Activated CD4-positive, CD25-positive, alpha-beta regulatory T cell treated with anti-CD3 and anti-CD28 coated beads, Interleukin-2, amount 50 U/mL, for 24 hours (primary cell): ENCODE measurements at places on chromosomes 11 and 22.

DNA sequence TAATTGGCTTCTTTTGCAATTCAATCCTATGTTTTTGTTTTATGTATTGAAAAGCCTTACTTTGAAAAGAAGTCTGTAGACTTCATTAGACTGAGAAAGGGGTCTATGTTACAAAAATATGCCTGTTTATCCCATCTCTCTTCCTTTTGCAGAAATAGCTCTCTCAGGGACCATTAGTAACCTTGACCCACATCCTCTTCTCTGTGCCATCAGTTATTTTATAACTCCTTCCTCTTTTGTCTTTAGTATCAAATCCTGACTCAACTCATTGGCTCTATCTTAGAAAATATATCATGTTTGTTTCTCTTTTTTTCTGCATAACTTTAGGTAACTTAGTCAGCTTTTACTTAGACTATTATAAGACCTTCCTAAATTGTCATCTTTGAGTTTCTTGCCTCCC, 20.3 kb downstream of the ZC3H12C start:
- no peak for ATAC-seq

DNA sequence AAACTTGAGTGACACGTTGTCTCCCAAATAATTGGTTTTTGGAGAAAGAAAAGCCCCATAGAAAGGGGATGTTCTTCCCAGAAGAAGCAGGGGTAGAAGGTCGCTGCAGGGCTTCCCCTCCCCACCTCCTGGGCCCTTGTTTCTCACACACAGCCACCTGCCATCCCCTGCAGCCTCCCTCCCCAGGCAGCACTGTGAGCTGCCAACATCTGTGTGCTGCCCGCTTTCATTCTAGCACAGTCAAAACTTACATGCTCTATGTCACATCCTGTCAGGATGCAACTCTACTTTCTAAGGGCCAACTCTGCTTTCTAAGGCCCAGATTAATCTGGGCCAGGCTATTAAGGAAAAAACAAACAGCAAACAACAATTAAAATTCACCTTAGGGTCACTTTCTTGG, 309.4 kb upstream of the ZC3H12C start:
- ATAC-seq, result no peak

DNA sequence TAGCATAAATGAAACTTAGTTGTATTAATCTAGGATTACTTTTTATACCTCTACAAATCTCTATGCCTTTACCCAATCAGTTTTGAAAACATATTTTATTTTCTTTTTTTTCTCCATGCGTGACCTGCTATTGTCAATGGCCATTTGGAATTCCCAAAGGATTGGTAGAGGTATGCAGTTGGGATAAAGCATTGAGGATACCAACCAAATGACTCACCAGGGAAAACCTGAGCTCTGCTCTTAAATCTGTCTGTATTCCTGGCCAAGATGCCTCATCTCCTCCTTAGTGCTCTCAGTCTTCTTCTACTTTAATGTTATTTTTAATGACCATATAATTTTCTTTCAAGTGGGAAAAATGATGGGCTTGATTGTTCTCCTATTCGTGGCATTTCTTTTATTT, 61.9 kb downstream of the EHF start:
- no peak for ATAC-seq

GRCh38 chr11:108788565-108789199, 123.8 kb downstream of the DDX10 start:
- no peak for ATAC-seq

DNA sequence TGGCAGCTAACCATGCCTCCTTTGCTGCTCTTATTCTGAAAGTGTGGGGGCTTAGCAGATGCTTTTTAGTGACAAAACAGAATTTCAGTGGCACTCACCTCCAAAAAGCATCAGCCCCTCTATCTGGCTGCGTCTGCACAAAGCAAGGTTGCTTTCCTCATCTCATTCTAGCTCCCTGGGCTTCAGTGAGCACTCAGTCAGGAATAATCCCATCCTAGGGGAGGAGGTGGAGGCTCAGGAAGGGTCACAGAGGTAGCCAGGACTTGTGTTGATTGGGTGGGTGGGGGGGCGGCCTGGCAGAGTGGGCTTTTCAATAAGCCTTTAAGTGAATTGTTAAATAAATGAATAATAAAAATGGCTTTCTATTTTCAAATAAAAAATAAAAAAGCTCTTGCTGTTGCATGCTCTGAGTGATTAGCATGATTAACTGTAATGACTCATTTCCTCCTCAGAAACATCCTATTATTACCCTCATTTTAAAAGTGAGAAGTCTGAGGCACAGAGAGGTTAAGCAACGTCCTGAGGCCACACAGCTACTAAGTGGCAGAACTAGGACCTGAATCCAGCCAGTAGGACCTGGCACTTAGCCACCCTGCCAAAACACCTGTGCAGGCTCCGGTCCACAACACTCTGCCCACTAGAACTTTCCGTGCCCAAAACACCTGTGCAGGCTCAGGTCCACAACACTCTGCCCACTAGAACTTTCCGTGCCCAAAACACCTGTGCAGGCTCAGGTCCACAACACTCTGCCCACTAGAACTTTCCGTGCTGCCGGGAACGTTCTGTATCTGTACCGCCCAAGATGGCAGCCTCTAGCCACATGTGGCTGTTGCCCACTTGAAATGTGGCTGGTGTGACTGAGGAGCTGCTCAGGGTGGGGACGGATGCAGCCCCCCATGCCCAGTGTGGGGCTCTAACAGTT, 5.5 kb downstream of the B3GAT1 start:
- ATAC-seq, result peak; percentile 76

GRCh38 chr11:45906965-45907611, at the start of gene FREY1:
TSS of gene FREY1 (minus strand) at chr11:45907271. CDS start at chr11:45907245, 26 bp downstream.
- ATAC-seq, result no peak

GRCh38 chr11:27710536-27710935, 10.3 kb upstream of the BDNF start:
- ATAC-seq, result no peak

DNA sequence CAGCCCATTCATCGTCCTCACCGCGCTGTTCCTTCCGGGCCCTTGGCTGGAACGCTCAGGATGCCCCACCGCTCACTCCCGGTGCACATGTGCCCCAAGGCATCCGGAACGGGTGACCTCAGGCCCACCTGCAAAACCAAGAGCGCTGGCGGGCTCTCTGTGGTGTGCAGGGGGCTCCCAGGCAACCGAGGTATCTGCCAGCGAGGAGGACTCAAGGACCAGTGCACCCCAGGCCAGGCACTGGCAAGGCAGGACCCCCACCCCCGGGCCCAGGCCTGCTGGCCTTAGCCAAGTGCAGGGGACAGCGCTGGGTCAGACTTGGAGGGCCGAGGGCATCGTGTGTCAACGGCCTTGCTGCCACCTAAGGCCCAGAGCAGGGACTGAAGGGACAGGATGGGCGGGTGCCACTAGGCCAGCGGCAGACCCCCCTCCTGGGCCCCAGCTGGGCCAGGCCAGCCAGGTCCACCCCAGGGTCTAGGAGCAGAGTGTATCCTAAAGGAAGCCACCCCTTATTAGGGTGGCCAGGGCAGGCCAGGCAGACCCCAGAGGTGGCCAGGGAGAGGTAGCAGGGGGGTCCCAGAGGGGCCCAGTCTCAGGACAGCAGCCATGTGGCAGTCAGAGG, 8.5 kb downstream of the TNNT3 start:
- no peak for ATAC-seq

DNA sequence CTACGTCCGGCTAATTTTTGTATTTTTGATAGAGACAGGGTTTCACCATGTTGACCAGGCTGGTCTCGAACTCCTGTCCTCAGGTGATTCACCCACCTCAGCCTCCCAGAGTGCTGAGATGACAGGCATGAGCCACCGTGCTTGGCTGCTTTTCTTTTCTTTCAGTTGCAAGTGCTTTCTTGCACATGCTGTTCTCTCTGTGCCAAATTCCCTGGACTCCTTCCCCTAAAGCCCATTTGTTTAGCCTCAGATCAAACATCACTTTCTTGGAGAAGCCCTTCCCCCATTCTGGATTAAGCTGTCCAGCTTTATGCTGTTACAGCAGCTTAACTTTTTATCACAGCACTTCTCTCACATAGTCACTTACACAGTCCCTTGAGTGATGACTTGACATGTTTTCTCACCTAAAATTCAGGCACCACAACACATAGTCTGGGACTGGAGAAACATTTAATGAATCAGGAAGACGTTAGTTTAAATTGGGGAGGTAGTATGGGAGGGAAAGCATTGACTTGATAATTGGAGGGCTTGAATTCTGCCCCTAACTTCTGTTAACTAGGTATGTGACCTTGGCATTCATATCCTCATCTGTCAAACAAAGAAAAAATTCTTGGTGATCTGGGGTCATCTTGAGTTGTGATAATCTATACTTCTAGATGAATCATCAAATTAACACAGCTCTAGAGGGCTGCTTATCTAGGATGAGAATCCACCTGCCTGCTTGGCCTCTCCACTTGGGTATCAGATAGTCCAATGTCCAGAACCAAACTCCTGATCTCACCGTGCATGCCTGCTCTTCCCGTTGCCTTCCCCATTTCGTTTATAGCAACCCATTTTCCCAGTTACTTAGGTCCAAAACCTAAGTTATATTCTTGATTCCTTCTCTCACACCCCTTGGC, 18.4 kb downstream of the ACO2 start:
- ATAC-seq, result no peak

DNA sequence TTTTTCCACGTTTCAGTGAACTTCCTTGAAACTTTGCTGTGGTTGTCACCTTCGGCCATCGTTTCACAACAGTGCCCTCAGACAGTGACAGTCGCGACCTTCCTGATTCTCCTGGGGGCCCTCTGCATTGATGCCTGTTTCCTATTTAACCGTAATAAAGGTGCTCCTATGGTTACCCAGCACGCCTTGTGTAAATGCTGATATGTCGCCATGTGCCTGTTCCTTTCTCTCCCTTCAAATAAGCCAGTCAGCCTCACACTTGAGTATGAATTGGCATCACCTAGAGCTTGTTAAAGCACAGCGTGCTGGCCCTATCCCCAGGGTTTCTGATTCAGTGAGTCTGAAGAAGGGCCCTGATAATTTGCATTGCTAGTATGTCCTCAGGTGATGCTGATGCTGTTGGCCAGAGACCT, 104.8 kb downstream of the MICAL2 start:
- no peak for ATAC-seq

DNA sequence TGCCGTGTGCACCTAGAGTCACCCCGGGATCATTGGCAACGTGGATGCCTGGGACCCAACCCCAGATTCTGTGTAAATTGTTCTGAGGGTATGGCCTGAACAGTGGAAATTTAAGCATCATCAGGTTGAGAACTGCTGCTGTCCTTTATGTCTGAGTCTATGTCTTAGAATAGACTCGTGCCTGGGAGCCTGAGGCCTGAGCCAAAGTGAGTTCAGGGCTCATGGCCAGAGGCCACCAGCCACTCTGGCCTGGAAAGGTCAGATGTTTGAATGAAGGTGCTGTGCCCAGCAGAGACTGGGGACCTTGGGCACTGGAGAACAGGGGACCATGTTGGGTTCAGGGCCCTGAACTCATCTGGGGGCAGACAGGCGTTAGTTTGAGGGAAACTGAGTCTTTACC, 91.1 kb downstream of the MYO18B start:
- ATAC-seq, result no peak

DNA sequence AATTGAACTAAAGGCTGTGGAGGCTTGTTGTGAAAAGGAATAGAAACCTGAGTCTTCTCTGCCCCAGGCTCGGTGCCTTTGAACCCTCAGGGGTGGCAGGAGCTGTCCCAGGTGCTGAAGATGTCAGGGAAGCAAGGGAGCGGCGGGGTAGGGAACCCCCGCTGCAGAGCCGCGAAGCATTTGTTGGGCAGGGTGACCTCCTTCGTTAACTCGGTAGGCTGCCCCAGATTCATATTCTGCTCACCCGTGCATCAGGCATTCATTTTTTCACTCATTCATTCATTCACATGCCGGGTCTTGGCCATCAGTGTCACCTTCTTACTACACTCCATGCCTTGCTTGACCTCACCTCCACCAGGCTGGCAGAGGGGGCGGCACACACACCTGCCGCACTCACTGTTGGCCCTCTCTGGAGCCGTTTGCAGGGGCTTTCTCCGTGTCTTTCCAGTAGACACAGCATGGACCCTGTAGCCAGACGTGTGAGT, 618.9 kb downstream of the BRD1 start:
- no peak for ATAC-seq

DNA sequence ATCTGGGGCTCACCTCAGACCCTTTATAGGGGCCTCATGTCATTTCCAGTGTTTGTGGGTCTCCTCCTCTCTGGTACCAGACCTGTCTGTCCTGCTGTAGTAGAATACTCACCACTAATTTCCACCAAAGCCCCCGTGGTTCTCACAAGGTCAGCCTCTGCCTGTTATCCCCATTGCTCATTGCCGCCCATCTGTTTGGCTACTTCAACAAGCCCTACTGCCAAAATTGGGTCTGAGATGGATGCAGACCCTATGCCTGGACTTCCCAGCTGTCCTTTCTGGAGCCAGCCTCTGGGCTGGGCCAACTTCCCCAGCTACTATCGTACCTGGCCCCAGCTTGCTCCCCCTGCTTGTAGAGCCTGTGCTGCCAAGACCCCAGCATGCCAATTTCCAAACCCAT, 152.1 kb upstream of the ISX start:
- no peak for ATAC-seq

DNA sequence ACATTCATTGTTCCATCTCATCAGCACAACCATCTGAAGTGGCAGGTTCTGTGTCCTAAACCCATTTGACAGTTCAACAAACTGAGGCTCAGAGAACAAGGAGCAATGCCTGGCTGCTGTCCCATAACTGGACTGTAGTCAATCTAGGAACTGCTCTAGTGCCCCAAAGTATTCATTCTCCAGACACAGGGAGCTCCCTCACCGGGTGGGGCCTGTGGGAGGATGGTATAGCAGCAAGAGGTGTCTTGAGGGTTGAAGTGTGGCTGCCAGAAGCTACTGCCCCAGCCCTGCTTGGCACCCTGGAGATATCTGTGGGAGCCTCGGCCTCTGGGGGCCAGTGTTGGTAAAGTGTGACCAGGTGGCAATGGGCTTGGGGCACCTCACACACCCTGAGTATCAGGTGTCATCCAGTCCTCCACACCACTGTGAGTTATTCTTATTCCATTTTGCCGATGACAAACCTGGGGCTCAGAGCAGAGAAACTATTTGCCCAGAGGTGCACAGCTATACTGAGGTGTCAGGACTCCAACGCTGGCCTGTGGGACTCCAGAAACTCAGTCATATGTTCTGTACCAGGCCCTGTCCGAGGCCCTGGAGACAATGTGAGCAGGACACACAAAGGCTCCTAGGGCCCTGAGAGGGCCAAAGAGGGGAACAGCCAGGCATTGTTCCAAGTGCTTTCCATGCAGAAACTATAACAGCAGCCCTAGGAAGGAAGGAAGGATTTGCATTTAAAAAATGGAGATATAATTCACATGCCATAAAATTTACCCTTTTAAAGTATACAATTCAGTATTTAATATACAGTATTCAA, 46.0 kb upstream of the KLHL35 start:
- ATAC-seq, result no peak

GRCh38 chr11:36452236-36452940, 57.7 kb downstream of the TRAF6 start:
- ATAC-seq, result no peak

DNA sequence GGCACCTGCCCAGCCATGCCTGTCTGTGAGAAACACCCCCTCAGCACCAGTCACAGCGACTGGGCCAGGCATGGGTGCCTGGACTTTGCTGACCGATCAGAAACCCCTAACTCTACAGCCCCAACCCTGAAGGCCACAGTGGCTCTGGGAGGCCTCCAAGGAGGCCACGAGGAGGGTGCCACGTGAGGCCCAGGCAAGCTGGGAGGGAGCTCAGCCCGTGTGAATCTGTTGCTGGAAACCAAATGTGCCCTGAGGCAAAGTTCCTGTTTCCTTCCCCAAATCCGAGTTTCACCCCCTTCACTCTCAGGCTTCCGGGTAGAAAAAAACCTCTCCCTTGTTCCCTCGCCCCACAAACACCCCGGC, 1.3 kb downstream of the UNC93B1 start:
- no peak for ATAC-seq

- ATAC-seq, result no peak
These were observed 575.9 kb upstream of the ANO3 start for GRCh38 chr11:25755918-25756584.

GRCh38 chr11:105368711-105369110, 229.1 kb upstream of the CARD18 start:
- no peak for ATAC-seq
